CD4-positive, alpha-beta memory T cell (primary cell): ENCODE measurements at places on chromosomes 7 and 10. TPM values are rescaled to one million over a fixed set of nuclear protein-coding genes. Genes with fewer than 3 reads are reported as not detected.

DNA sequence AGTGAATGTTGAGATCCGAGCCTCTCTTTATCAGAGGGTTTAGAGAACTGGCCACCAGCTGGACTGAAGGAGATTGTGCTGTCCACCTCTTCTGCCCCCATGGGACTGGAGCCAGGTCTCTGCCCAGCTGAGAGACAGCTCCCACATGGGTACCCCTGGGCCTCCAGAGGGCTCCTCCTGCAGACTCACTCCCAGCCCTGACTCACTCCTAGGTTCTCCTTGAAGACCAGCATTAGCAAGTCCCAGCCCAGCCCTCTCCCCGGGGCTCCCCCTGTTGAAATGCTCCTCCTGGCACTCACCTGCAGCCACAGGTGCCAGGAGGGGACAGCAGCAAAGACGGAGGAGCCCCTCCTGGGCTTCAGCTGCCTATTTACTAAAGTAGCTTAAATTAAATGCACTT is 126.9 kb downstream of the CXCL12 start:
- no peak overlapping the region for H3K27ac ChIP-seq
- H3K4me1 ChIP-seq, result no peaks in the 10 kb centered on the region
- H3K4me3 ChIP-seq, result no peak overlapping the region
- DNase-seq, result no peak

- H3K27ac ChIP-seq, result no peak overlapping the region
- H3K4me1 ChIP-seq, result no peaks in the 10 kb centered on the region
- no peaks in the 10 kb centered on the region for H3K27me3 ChIP-seq
- H3K4me3 ChIP-seq, result no peak overlapping the region
Measured at GRCh38 chr10:15821046-15821683, 39.1 kb downstream of the MINDY3 start.

DNA sequence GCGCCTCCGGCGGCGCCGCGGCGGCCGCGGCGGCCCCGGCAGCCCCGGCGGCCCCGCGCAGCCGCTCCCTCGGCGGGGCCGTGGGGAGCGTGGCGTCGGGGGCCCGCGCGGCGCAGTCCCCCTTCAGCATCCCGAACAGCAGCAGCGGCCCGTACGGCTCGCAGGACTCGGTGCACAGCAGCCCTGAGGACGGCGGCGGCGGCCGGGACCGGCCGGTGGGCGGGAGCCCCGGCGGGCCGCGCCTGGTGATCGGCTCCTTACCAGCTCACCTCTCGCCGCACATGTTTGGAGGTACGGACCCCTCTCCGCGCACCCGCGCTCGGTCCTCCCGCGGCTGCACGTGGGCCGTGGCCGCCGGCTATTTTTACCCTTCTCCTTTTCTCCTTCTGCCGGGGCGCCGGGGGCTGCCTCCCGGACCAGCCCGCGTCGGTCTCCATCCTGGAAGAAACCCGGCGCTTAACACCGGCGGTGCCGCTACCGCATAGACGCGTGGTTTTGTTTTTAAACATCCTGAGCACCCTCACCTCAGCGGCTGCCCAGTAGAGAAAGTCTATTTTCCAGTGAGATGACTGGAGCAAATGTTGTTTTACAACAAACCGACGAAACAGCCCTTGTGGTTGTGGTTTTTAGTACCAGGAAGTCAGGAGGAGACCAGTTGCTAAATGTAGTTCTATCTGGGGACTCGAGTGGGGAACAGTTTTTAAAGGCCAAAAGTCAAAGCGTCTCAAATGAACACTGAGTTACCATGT is 1.3 kb downstream of the ZNRF2 start:
- H3K4me3 ChIP-seq, result peak overlapping the region; percentile 53
- DNase-seq, result peak; percentile 75
- H3K27ac ChIP-seq, result peak overlapping the region; percentile 68
- H3K36me3 ChIP-seq, result no peaks in the 10 kb centered on the region
- peaks cover 56% of the 10 kb centered on the region for H3K4me1 ChIP-seq
- H3K27me3 ChIP-seq, result no peaks in the 10 kb centered on the region

WEE2 gene
- polyA plus RNA-seq, result not detected

TMEM26 gene
- polyA plus RNA-seq, result not detected
